ENCODE measurements at places on chromosomes 12 and 14.
A peak's percentile ranks its signal among the peaks of the same experiment; 100 is the strongest.

GRCh38 chr14:67806246-67806645 lies 10.1 kb downstream of the ZFYVE26 start:
- no peak for DNase-seq

DNA sequence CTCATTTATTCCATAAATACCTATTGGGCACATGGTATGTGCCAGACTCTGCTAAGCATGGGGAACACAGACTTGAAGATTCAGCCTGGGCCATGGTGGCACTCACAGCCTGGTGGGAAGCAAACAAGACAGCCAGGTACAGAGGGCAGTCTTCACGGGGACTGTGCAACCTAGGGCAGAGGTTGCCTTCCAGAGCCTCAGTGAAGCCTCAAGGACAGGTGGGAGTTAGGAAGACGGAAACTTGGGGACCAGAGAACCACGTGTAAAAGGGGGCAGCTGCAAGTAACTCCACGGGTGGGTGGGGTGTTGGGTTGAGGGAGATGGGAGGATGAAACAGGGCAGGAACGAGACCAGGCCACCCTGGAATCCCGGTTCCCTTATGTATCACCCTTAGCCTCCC lies 980 bp upstream of the LTBR start:
- no peak for DNase-seq

GRCh38 chr14:105328678-105329390 lies 14.3 kb downstream of the PACS2 start:
- no peak for DNase-seq

GRCh38 chr12:117226505-117226904 lies 36.2 kb upstream of the FBXO21 start:
- no peak for DNase-seq

DNA sequence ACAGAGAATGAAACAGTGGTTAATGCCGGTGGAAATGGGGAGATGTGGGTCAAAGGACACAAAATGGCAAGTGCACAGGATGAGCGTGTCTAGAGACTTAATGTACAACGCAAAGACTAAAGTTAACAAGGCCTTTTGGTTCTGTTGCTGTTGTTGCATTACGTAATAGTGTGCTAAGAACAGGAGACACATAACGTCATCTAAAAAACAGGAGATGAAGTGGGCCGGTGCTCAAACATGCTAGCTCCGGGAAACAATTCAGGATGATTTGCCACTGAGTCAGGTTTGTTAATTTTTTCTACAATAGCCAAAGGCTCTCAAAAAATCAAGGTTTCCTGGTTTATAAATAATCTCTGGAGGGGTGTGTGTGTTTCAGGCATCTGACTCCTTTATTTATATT lies 55.5 kb downstream of the ETV6 start:
- DNase-seq: no peak

DNA sequence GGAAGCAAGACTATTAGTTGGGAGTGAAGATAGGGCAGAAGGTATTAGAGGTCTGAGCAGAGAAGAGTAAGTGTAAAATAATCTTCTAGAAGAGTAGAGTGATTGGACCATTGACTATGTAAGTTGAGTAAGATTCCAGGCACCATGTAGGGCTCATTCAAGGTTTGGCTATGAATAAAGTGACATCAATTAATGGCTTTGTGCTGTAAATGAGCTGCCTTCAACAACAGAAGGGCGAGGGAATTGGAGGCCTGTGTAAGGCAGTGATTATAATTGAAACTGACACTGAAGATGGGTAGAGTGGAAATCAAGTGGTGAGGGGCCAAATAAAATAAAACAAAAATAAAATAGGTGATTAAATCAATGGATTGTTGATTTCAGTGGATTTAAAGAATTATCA lies 26.4 kb downstream of the PTPRQ start:
- no peak for DNase-seq

DNA sequence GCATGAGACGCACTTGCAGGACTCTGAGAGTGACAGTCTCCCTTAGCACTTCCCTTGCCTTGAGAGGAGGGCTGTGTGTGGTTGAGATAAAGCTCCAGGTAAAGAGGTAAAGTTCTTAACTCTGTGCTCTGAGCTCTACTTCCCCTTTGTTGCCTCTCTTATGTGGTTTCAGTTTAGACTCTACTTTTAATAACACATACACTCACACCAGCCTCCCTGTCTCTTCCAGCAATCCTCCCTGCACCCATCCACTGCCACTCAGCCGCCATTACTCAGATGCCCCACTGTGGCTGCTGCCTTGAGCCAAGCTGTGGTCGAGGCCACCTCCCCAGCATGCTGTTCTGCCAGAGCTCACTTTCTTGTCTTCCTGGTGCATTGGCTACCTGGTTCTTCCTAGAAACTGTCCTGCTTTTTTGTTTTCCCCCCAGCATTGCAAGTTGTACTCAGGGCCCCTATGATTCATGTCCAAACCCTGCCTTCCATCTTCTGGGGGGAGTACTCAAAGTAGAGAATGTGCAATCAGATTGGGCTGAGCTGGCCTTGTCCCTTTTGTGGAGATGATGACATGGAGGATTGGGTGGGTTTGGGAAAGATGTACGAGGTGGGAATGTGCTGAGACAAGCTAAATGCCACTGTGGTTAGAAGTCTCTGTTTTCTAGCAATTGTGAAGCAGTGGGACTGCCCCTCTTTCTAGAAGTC lies 115.5 kb upstream of the PARP11 start:
- no peak for DNase-seq

GRCh38 chr14:31937730-31938346 lies 139.3 kb upstream of the ARHGAP5 start:
- peak; percentile 47 for DNase-seq

GRCh38 chr14:65228436-65228835 lies 126.1 kb upstream of the MAX start:
- DNase-seq: no peak

DNA sequence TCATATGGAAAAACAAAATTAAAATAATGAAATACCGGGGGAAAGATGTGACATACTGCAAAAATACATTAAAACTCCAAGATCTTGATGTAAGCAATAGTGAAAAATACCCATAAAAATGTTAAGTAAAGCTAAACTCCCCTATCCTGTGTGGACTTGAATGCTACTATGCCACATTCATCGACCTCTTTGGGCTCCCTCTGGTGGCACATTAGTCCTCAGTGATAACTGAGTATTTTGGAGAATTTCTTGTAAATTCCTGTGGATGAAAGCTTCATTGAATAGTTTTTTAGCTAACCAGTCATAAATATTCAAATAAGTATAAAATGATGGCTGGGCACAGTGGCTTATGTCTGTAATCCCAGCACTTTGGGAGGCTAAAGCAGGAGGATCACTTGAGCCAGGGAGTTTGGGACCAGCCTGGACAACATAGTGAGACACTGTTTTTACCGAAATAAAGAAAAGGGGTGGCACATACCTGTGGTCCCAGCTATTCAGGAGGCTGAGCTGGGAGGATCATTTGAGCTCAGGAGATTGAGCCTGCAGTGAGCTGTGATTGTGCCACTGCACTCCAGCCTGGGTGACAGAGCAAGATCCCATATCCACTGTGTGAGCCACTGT lies 42.4 kb upstream of the SGPP1 start:
- DNase-seq: peak; percentile 23

DNA sequence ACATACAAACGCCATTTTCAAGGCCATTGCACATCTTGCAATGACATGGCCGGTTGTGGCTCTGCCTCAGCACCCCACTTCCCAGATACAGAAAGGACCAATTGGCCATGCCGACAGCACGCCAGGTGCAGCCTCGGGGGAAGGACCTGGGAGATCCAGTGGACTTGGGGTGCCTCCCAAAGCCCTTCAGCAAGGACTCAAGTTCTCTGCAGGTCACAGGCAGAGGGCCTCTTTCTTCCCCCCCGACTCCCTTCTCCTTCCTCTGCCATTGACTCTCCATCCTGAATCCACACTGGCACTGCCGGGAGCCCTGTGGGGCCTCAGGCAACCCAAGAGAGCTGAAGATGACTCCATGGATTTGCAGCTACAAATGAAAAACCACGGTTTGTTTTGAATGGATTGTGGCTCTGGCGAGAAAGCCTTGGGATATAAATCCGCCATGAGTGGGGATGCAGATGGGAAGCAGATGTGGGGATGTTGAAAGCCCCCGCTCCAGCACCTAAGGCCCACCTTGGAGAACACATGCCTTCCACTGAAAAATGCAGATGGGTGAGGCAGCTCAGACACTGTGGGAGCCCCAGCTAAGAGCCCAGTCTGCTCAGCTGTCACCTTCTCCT lies 35.1 kb upstream of the LTBP2 start:
- DNase-seq: no peak

GRCh38 chr12:97875064-97875463 lies 412.5 kb downstream of the RMST start:
- DNase-seq: no peak

- DNase-seq: no peak
These were observed 65.3 kb downstream of the DENND5B start for GRCh38 chr12:31525496-31526157.

- no peak for DNase-seq
These were observed 47.7 kb downstream of the BCL11B start for GRCh38 chr14:99224116-99224910.

DNA sequence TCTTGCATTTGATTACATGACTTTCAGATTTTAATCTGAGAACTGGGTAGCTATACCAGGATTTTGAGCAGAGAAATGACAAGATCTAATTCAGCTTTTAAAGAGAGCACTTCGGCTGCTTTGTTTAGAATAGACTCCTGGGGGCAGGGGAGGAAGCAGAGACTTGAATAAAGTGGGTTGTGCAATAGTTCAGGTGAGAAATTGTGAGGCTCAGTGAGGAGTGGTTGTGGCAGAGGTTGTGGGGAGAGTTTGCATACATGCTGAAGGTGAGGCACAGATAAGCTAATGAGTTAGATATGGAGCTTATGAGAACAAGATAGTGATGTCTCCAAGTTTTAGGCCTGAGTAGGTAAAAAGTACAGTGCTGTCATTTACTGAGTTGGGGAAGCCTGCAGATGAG lies 281.4 kb downstream of the FLRT2 start:
- no peak for DNase-seq

GRCh38 chr12:59087691-59088090 lies 167.4 kb upstream of the LRIG3 start:
- DNase-seq: no peak

- no peak for DNase-seq
These were observed 178.6 kb downstream of the EFCAB11 start for GRCh38 chr14:89775946-89776345.

- DNase-seq: no peak
These were observed 96.4 kb upstream of the SOX5 start for GRCh38 chr12:24045816-24046257.

- no peak for DNase-seq
These were observed 9.3 kb downstream of the CCDC196 start for GRCh38 chr14:66495218-66496098.

DNA sequence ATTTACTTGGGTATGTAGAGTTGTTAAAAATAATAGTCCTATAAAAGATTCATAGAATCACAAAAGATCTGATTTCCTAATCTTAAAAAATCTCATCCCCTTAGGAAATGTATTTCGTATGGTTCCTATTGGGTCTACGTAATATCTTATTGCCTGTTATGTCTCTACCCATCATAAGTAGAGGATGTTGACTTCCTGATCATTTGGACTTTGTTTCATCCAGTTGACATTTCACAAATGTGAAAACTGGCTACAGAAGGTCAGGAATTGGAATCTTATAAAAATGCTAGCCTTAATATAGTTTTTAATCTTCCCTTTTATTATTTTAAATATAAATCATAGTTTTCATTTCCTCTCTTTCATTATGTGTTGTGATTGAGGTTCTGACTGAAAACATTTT lies 45.2 kb downstream of the TDP1 start:
- no peak for DNase-seq

GRCh38 chr12:116465407-116465806 lies 93.8 kb upstream of the MAP1LC3B2 start:
- DNase-seq: no peak

Measured in stimulated activated CD8-positive, alpha-beta memory T cell treated with anti-CD3 and anti-CD28 coated beads, Interleukin-7, amount 100 ng/mL, for 4 hours (primary cell).